ENCODE measurements at places on chromosomes 6 and 20.

- peaks cover 2% of the 10 kb centered on the region for H3K36me3 ChIP-seq
- H3K27ac ChIP-seq, result no peak overlapping the region
- H3K4me1 ChIP-seq, result peaks cover 2% of the 10 kb centered on the region
- H3K27me3 ChIP-seq, result no peaks in the 10 kb centered on the region
- no peak for DNase-seq
These were observed 251.1 kb upstream of the RAB32 start for GRCh38 chr6:146292506-146292905.

DNA sequence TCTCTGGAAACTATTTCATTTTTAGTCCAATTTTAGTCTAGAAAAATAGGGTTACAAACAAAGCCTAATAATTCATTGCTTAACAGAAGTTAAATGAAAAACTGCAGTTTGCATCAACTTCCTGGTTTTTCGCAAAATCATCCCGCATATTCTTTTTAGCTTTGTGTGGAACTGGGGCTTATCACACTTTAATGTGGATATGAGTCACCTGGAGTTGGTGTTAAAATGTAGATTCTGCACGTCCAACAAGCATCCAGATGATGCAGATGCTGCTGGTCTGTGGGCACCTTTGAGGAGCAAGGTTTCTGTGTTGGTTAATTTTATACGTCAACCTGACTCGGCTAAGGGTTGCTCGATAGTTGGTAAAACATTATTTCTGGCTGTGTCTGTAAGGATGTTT, 126.1 kb downstream of the PLCB4 start:
- H3K4me1 ChIP-seq, result peaks cover 4% of the 10 kb centered on the region
- no peaks in the 10 kb centered on the region for H3K27me3 ChIP-seq
- no peaks in the 10 kb centered on the region for H3K36me3 ChIP-seq
- DNase-seq, result no peak
- H3K4me3 ChIP-seq, result no peak overlapping the region

GRCh38 chr20:891058-891705, 25.0 kb downstream of the ANGPT4 start:
- DNase-seq, result no peak
- peaks cover 27% of the 10 kb centered on the region for H3K27me3 ChIP-seq
- no peaks in the 10 kb centered on the region for H3K36me3 ChIP-seq
- no peaks in the 10 kb centered on the region for H3K4me1 ChIP-seq
- no peak overlapping the region for H3K27ac ChIP-seq

DNA sequence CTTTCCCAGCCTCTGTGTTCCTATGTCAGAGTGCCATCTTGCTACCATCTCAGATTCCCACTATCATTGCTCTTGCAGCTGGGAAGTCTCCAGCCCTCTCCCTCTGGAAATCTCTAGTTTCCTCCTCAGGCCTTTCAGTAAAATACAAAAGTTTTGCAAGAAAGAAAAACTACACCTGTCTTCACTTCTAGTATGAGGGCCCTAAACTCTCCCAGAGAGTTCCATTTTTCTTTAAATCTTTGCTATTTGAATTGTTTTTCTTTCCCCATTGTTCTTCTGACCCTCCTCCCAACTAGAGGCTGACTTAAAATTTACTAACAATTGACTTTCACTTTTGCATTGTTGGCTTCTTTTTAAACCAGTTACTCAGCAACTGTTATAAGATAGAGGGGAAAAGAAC, 62.8 kb downstream of the LY86 start:
- no peaks in the 10 kb centered on the region for H3K36me3 ChIP-seq
- H3K4me3 ChIP-seq, result no peak overlapping the region

GRCh38 chr6:139857143-139857542, 482.7 kb upstream of the CITED2 start:
- peaks cover 40% of the 10 kb centered on the region for H3K4me1 ChIP-seq
- no peak overlapping the region for H3K27ac ChIP-seq
- no peaks in the 10 kb centered on the region for H3K36me3 ChIP-seq
- H3K4me3 ChIP-seq, result no peak overlapping the region
- DNase-seq, result no peak

DNA sequence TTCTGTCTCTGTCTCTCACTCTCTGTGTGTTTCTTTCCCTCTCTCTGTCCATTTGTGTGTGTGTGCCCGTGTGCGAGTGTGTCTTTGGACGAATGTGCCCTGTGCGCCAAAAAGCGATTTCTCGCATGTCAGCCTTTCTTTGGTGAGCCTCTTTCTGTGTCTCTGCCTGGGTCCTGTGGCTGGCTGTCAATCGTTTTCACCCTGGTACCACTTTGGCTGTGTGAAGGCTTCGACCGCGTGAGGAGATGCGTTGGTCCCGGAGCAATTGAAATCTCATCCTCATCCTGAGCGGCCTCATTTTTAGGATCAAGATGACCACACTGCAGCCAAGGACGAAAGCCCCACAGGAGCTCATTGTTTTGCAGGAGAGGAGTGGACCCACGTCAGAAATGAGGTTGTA, 288.9 kb upstream of the ZNF337 start:
- H3K36me3 ChIP-seq, result no peaks in the 10 kb centered on the region
- no peaks in the 10 kb centered on the region for H3K4me1 ChIP-seq
- H3K27ac ChIP-seq, result no peak overlapping the region
- peaks cover 3% of the 10 kb centered on the region for H3K27me3 ChIP-seq
- DNase-seq, result no peak

DNA sequence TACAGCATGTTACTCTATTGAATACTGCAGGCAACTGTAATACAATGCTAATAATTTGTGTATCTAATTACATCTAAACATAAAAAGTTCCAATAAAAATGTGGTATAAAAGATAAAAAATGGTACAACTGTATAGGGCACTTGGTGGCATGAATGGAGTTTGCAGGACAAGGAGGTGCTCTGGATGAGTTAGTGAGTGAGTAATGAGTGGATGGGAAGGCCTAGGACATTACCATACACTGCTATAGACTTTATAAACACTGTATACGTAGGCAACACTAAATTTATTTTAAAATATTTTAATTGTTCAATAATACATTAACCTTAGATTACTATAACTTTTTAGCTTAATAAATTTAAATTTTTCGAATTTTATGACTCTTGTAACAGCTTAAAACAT, 579.6 kb upstream of the MAN1A1 start:
- H3K4me3 ChIP-seq, result no peak overlapping the region
- H3K36me3 ChIP-seq, result peaks cover 3% of the 10 kb centered on the region
- no peaks in the 10 kb centered on the region for H3K27me3 ChIP-seq
- H3K27ac ChIP-seq, result no peak overlapping the region
- H3K4me1 ChIP-seq, result no peaks in the 10 kb centered on the region

DNA sequence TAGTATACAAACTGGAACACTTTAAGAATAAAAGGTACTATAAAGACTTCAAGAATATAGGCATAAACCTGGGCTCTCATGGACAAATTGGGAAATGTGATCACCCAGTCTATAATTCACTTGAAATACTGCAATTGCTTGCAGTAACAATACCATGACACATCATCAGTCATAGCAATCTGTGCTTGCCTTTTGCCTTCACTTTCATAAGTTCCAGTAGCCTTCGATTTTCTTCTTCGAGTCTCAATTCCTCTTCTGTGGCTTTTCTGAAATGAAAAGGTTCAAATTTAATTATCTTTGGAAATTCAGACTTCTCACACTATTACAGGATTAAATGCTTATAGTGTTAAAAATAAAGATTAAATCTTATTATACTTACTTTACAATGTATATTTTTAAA, 96.3 kb upstream of the ZBTB24 start:
- H3K4me3 ChIP-seq, result no peak overlapping the region
- no peaks in the 10 kb centered on the region for H3K27me3 ChIP-seq
- no peak overlapping the region for H3K27ac ChIP-seq
- peaks cover 6% of the 10 kb centered on the region for H3K36me3 ChIP-seq

GRCh38 chr6:79898076-79898475, 49.3 kb downstream of the ELOVL4 start:
- no peaks in the 10 kb centered on the region for H3K27me3 ChIP-seq
- no peaks in the 10 kb centered on the region for H3K4me1 ChIP-seq
- H3K4me3 ChIP-seq, result no peak overlapping the region
- H3K27ac ChIP-seq, result no peak overlapping the region
- DNase-seq, result no peak
- H3K36me3 ChIP-seq, result no peaks in the 10 kb centered on the region

DNA sequence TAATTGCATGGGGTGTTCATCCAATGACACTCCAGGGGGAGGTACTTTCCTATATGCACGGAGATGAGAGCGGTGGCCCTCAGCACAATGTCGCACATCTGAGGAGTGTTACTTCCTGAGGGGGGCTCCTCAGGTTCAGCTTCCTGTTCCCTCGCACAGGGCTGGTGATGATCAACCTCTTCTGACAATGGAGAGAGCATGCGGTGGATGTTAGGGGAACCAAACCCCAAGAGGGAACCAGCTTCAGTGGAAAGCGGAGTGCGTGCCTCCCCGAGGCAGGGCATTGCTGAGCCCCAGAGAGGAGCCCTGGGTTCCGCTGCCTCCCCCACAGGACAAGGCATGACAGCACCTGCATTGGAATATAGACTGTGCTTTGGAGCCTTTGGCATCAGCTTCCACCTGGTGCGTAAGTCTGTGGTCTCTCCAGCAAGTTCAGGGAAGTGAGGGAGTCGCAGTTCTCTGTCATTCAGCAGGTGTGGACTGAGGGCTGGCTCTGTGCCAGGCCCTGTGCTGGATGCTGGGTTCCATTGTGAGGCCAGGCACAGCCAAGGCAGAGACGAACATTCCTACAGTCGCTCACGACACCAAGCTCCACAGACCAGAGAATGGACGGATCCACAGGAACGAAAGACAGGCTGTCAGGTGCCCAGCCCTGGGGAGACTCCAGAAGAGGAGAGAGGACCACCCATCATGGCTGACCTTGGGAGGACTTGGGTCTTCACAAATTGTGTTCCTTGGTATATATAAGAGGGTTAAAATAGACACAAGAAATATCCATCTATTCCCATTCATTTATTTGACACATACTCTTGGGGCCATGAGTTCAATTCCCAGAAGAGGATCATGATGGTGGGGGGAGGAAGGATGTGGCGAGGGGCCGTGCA, 3.9 kb upstream of the ZNF831 start:
- no peak overlapping the region for H3K4me3 ChIP-seq
- DNase-seq, result no peak
- H3K27me3 ChIP-seq, result peaks cover 19% of the 10 kb centered on the region

DNA sequence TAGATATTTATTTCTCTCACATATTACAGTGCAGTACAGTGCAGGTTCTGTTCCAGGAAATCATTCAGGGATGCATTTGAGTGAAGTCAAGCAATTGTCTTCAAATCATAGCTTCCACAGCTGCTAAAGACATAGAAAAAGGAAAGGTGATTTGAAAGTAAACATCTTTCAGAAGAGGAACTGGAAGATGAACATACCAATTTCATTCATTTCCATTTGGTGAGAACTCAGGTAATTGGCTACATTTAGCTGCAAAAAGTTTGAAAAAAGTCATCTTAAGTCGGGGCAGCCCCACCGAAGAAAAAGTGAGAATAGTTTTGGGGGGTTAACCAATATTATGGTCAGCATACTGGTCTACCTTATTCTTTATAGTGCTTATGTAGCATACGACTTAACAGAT, 61.4 kb upstream of the IL20RA start:
- H3K4me3 ChIP-seq, result no peak overlapping the region
- H3K4me1 ChIP-seq, result no peaks in the 10 kb centered on the region
- no peak overlapping the region for H3K27ac ChIP-seq

DNA sequence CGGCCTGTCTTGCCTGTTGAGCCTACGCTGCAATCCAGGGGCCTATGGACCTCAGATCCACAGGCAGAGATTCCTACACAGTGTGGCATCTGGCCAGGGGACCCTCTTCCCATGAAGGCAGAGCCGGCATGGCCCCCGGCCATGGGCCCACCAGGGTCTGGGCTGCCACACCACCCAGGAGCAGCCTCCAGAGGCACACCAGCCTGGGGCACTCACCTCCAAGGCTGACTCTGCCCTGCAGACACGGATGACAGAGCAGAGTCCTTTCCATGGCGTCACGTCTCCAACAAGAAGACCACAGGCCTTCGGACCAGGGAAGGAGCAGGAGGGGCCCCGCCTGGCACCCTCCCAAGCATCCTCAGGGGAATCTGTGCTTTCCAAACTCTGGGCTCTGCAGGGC, 3.5 kb upstream of the HRH3 start:
- H3K27me3 ChIP-seq, result peaks cover 63% of the 10 kb centered on the region
- no peak for DNase-seq
- no peaks in the 10 kb centered on the region for H3K36me3 ChIP-seq
- H3K4me3 ChIP-seq, result no peak overlapping the region
- no peak overlapping the region for H3K27ac ChIP-seq

- peaks cover 3% of the 10 kb centered on the region for H3K36me3 ChIP-seq
- peaks cover 6% of the 10 kb centered on the region for H3K4me1 ChIP-seq
- no peak for DNase-seq
- H3K27ac ChIP-seq, result no peak overlapping the region
These were observed 51.0 kb downstream of the SCGN start for GRCh38 chr6:25703005-25703404.

GRCh38 chr6:118350881-118351430, 197.1 kb upstream of the PLN start:
- DNase-seq, result no peak
- H3K36me3 ChIP-seq, result no peaks in the 10 kb centered on the region
- H3K27me3 ChIP-seq, result no peaks in the 10 kb centered on the region
- no peak overlapping the region for H3K27ac ChIP-seq

GRCh38 chr6:168535711-168536110, 94.7 kb downstream of the SMOC2 start:
- H3K27me3 ChIP-seq, result peaks cover 32% of the 10 kb centered on the region
- H3K36me3 ChIP-seq, result no peaks in the 10 kb centered on the region
- no peak overlapping the region for H3K27ac ChIP-seq

GRCh38 chr6:3489027-3489757, 32.3 kb upstream of the SLC22A23 start:
- H3K27me3 ChIP-seq, result peaks cover 29% of the 10 kb centered on the region
- peaks cover 10% of the 10 kb centered on the region for H3K4me1 ChIP-seq
- H3K27ac ChIP-seq, result no peak overlapping the region
- no peaks in the 10 kb centered on the region for H3K36me3 ChIP-seq

DNA sequence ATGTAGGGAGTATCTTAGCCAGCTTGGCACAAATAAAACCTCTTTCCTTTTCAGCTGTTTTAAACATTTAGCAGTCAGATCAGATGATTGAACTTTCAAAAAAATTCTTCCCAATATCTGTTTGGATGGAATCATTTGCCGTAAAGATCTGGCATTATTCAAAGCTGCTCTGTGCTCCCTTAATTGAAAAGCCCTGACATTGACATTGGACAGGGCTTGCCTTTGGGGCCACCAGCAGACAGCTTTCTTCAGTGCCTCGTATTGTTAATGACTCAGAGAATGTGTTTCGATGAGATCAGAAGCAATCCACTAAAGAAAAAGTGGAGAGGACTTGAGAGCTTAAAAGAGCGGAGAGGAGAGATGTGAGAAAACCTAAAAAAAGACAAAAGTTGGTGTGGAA, 343.5 kb downstream of the NRN1 start:
- no peak overlapping the region for H3K4me3 ChIP-seq
- H3K27ac ChIP-seq, result no peak overlapping the region
- H3K36me3 ChIP-seq, result peaks cover 2% of the 10 kb centered on the region
- H3K4me1 ChIP-seq, result no peaks in the 10 kb centered on the region
- H3K27me3 ChIP-seq, result no peaks in the 10 kb centered on the region

- DNase-seq, result no peak
- H3K36me3 ChIP-seq, result no peaks in the 10 kb centered on the region
- peaks cover 36% of the 10 kb centered on the region for H3K4me1 ChIP-seq
These were observed 2.4 kb downstream of the C6orf132 start for GRCh38 chr6:42140032-42140431.

Measured in progenitor cell of endocrine pancreas (in vitro differentiated cells).